ENCODE measurements at places on chromosomes 2 and 18. TPM values are rescaled to one million over a fixed set of nuclear protein-coding genes. Genes with fewer than 3 reads are reported as not detected.

DNA sequence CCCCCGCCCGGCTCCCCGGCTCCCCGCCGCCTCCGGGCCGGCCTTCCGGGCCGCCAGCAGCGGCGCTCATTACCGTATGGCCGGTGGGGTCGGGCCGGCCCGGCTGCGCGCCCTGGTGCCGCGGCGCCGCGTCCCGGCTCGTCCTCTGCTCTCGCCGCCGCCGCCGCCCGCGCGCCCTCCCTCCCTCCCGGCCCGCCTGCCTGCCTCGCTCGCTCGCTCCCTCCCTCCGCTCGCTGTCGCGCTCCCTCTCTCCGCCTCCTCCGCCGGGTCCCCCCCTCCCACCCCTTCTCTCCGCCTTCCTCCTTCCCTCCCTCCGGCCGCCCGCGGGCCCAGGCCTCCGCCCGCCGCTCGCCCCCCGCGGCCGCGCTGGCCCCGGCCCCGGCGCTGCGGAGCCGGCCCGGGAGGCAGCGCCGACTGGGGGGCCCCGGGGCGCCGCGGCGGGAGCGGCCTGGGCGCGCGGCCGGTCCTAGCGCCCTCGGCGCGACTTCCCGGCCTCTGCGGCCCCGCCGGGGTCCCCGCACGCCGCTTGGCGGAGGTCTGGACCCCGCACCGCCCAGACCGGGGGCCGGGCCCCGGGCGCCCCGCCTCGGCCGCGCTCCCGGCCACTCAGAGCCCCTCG is at the start of gene DNMT3A:
Gene DNMT3A (minus strand): TSS at position 173 of the 619 bp plus-strand sequence. CDS start 27,941 bp downstream, outside the sequence.
- DNase-seq = peak; percentile 82

DNA sequence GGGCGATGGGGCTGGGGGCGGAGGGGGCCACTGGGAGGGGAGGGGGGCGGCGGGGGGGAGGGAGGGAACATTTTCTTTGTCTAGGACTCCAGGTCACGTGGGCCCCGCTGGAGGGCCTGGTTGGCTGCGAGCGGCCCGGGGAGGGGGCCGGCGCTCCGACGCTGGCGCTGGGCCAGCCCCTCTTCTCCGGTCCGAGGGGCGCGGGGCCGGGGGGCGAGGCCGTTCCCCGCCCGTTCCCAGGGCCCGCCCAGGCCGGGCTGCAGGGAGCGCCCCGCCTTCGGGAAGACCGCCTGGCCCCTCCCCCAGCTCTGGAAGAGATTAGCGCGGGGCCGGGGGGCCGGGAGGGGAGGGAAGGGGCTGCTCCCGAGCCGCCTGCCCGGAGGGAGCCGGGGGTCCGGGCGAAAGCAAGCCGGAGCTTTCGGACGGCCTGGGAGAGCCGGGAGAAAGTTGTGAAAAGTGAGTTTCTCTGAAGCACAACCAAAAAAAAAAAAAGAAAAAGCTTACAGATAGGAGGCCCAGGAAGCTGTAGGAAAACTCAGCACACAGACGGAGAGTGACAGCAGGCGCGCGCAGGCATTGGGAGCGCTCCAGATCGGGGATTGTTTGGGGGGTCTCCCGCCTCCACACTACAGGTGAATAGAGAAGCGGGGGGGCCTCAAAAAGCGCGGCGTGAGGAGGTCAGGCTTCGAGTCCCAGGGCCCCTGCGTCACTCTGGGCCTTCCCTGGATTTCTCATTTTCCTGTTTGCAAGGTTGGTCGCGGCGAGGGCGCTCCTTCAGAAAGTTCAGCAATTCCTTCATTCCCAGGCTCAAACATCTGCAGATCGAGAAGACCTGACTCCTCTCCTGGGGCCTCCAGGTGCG is 84.1 kb upstream of the POMC start:
- DNase-seq = peak; percentile 81

DNA sequence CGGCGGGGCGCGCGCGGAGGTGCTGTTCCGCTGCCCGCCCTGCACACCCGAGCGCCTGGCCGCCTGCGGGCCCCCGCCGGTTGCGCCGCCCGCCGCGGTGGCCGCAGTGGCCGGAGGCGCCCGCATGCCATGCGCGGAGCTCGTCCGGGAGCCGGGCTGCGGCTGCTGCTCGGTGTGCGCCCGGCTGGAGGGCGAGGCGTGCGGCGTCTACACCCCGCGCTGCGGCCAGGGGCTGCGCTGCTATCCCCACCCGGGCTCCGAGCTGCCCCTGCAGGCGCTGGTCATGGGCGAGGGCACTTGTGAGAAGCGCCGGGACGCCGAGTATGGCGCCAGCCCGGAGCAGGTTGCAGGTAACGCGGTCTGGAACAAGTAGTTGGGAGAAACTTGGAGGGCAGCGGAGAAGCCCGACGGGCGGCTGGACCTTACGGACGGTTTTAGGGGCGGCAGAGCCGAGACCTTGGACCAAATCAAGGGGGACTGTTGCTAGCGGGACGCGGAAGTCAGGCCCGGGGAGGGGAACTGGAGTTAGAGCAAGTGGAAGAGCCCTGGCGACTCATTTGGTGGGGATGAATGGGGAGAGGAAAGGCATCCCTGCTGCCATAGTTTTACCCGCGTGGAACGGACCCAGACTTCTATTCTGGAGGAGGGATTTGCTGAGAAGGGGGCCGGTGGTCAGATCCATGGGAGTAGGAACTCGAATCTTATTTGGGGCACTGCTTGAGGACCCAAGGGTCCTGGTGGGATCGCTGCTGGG is 573 bp downstream of the IGFBP2 start:
- DNase-seq = peak; percentile 30

- no peak for DNase-seq
Measured at GRCh38 chr2:65574993-65575392, 142.6 kb upstream of the SPRED2 start.

- DNase-seq = no peak
Measured at GRCh38 chr18:998936-999335, 94.3 kb downstream of the ADCYAP1 start.

DNA sequence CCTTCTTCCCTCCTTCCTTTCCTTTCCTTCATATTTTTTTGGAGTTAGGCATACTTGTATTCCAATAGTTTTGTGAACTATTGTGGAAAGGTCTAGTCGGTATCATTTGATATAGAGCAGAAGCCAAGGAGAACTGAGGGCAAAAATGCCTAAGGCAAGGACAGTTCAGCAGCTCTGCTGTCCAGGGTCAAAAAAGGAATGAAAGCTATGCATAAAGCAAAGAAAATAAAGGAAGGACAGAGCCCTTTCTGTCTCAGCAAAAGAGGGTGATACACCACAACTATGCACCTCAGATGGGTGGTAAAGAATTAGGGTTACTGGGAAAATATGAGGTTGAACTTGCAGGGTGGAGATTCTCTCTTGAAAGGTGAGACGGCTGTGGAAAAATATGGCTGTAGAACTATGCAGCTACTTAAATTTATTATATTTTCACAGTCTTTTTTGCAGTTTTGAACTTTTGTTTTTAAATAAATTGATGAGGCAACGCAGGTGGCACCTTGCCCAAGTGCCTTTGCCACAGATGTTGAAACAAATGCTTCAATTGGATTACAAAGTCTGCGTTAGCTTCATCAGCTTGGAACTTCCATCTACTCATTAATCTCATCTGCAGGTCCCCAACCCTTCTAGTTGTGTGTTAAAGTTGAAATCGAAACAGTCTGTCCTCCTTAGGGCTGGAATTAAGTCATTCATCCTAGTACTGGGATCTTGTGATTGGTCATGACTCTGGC is 20.8 kb downstream of the LHCGR start:
- no peak for DNase-seq

- DNase-seq = no peak
Measured at GRCh38 chr2:231347638-231348037, 47.9 kb upstream of the B3GNT7 start.

- DNase-seq = no peak
Measured at GRCh38 chr2:137115795-137116089, 350.4 kb downstream of the THSD7B start.

- DNase-seq = no peak
Measured at GRCh38 chr2:138676619-138677021, 103.6 kb downstream of the NXPH2 start.

DNA sequence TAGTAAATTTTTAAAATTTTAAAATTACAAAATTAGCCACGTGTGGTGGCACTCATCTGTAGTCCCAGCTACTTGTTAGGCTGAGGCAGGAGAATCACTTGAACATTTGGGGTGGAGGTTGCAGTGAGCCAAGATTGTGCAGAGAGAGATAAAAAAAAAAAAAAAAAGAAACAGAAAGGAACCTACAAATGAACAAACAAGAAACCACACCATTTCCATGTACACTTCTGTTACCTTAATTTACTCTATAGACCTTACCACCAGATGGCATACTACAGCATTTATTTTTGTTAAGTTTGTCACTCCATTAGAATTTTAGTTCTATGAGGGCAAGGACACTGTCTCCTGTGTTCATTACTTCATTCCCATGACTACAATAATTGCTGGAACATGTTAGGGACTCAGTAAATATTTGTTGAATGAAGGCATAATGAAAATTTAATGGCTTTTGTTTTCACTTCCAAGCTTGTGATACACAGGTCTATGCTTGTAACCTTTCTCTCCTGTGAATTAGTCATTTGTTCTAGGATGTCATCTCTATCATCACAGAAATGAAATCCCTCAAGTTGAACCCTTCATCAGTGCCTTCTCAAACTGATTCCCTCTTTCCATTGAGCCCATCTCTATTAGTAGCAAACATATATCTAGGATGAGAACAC is 76.0 kb downstream of the ARHGAP15 start:
- DNase-seq = no peak

DNA sequence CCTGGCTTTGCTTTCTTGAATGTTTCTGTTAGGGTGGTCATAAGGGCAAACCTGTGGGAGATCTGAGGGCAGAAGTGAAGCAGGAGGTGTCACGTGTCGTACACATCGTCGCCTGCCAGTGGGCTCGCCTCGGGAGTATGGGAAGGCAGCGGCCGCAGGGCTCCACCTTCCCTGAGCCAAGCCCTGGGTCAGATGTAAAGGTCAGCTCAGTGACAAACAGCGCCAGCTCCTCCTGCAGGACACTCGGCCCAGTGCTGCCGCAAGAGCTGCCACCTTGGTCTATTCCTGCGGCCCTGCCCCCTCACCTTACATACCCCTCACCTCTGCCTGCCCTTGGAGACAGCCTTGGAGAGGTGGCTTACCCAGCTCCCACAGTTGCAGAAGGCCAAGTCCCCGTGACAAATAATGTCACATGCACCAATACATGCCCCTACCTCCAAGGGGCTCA is 64.2 kb downstream of the PSMG2 start:
- no peak for DNase-seq

DNA sequence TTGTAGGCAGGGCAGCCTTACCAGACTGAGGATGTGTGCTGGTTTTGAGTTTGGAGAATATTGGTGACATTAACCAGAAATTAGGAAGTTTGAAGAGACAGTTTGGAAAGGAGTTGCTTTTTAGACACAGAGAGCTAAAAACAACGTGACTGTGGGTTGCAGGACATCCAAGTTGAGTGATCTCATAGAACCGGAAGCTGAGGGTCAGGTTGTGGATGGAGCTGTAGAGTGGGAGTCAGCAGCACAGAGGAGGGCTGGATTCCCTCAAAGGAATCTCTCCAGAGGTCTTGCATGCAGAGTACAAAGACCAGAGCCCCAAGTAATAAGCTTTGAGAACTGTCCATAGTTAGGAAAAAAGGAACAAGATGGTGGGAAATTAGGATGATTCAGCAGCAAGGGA is 9.3 kb downstream of the MAPRE3 start:
- peak; percentile 62 for DNase-seq

DNA sequence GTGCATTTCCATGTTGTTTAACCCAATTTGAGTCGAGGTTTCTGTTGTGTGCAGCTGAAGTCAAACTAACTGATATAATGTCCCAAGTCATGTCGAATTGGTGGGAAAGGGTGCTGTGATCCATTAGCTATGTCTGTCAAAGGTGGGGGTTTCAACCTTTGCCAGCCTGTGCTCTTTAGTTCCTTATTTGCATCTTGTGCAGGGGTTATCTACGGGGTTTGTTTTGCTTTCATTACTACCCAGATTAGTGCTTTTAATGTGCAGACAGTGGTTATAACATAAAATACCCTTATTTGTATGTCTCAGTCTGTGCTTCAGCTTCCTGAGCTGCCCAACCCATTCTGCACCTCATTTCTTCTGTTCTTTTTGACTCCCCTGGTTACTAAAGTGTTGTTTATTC is 271.9 kb upstream of the CXCR4 start:
- DNase-seq = no peak

DNA sequence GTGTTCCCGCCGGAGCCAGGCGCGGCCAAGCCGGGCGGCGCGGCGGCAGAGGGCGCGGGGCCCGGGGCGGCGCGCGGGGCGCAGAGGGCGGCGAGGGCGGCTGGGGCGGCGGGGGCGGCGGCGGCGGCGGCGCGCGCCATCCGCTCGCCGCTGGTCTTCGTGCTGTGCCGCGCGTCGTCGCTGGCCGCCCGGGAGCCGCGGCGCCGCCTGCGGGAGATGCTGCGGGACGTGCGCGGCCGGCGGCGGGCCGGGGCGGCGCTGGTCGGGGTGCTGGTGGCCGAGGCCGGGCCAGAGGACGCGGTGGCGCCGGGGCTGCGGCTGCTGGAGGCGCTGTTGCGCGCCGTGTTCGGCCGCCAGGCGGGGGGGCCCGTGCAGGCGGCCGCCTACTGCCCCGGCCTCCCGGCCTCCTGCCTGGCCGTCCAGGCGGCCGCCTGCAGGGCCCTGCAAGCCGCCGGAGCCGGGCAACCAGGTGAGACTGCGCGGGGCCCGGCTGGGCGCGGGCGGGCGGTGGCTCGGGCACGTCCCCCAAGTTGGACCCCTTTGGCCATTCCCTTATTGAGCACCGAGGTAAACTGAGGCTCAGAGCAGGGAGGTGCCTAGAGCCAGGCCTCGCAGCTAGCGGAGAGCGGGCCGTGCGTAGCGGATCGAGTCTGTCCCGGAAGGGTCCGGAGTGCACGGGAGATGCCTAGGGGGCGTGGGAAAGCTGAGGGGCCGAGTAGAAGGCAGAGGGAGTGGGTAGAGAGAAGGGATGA is 584 bp downstream of the C2orf72 start:
- DNase-seq = peak; percentile 21

DNA sequence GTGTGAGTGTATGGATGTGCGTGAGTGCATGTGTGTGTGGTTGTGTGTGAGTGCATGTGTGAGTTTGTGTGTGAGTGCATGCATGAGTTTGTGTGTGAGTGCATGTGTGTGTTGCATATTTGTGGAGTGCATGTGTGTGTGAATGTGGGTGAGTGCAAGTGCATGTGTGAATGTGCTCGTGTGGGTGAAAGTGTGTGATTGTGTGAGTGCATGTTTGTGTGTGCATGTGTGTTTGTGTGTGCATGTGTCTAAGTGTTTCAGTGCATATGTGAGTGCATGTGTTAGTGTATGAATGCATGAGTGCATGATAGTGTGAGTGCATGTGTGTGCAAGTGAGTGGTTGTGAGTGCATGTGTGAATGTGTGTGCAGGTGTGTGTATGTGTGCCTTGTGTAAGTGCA is 343.4 kb upstream of the SALL3 start:
- DNase-seq = no peak

UNC80 gene
- not detected for total RNA-seq

SKA1 gene
- 48.2 TPM for total RNA-seq

GRB14 gene
- total RNA-seq = 2.9 TPM

CAVIN2 gene
- 0.06 TPM for total RNA-seq

ST6GAL2 gene
- 21.9 TPM for total RNA-seq

MYO7B gene
- 0.27 TPM for total RNA-seq

LIPG gene
- total RNA-seq = 32.6 TPM

FAP gene
- total RNA-seq = 6.9 TPM
